ENCODE measurements at places on chromosomes 2 and 18.

- DNase-seq: no peak
Measured at GRCh38 chr2:220528180-220528675, 900.8 kb downstream of the SLC4A3 start.

DNA sequence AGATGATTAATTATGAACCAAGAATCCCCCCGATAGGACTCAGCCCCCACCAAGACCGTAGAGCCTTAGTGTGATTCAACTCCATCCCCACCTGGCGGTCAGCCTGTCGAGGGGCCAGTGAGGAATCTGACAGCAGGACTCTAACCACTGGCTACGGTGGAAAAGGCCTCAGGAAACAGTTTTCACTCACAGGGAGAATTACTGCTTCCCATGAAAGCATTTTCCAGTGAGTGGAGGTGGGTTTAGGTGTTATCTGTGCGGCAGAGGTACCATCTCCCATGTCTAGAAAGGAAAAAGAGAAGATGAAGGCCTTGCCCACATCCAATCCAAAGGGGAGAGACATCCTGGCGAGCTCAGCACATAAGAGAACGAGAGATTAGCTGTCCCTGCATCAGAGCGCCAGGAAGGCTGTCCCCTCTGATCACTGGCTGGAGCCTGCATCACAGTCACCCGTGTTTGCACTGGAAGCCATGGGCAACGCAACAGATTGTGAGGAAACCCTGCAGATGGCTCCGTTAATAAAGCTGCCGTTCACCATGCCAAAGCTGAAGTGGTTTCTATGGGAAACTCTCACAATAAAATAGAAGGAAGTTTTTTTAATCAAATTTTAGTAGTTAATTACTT, 22.3 kb downstream of the COX7A2L start:
- no peak for DNase-seq

- DNase-seq: no peak
Measured at GRCh38 chr2:240584486-240585031, 2.0 kb upstream of the CAPN10 start.

GRCh38 chr2:60316381-60317033, 236.9 kb downstream of the BCL11A start:
- DNase-seq: no peak

- DNase-seq: no peak
Measured at GRCh38 chr2:154408786-154409185, 289.7 kb upstream of the KCNJ3 start.

DNA sequence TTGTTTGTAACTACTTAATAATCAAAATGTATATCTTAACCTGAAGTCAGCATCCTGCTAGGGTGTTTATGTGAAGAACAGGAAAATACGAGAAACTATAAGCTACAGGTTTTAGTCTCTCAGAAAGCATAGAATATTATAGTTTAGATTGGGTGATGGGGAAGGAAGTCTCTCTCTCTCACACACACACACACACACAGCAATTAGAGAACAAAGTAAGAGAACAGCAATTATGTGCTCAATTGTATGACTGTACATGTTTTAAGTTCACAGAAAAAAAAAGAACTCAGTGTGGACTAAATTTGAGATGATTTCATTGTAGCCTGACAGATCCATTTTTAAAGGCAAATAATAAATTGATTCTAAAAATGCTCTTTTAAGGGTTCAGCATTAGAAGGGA, 94.3 kb upstream of the ZNF516 start:
- DNase-seq: no peak

DNA sequence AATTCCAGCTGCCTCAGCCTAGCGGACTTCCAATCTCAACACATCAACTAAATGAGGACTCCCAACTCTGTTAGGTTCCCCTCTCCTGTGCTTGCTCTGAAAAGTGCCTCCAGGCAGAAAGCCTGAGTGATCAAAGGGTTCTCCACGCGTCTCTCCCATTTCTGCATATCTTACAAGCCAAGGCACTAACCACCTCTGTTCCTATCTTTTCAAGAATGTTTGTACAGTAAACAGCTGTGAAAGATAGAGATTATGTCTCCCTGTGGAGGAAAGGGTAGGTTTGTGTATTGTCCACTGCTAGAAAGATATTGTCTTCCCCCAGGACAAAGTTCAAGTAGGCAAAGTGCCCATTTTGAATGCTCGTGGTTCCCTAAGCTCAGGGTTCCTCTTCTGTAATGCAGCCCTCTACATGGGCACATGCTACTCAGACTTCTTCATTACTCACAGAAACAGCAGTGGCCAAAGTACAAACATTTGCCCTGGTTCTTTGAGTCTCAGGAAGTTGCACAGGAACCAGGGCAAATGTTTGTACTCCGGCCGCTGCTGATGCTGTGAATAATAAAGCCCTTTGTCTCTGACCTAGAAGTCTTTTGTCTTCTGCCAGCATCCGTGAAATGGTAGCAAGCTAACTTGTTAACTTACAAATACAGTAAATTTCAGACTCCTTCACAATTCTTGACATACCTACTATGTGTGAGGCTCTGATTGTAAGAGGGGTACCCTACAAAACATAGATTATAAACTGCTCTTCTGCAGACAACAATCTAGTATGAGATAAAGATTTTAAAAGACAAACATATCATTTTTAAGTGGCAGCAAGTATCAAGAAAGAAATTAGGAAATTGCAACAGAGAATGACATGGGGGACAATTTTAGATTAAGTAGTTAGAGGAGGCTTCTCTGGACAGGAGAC, 44.5 kb downstream of the PKDCC start:
- DNase-seq: no peak

DNA sequence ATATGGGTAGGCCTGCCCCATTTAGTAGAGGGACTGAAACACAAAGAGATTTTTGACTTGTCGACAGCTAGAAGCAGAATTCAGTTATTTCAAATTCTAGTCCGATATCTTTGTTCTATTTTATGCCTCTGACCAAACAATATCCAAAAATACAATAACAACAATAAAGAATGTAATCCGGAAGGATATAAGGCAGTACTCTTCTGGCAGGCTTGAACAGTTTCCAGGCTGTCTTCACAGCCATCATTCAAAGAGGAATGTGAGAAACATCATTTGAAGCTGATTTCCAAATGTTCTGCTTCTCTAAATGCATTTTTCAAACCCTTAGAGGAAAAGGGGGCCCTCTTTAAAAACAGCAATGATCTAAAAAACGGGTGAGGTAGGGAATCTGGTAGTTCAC, 36.7 kb upstream of the SPTBN1 start:
- no peak for DNase-seq

GRCh38 chr2:212005085-212005671, 533.4 kb downstream of the ERBB4 start:
- no peak for DNase-seq

DNA sequence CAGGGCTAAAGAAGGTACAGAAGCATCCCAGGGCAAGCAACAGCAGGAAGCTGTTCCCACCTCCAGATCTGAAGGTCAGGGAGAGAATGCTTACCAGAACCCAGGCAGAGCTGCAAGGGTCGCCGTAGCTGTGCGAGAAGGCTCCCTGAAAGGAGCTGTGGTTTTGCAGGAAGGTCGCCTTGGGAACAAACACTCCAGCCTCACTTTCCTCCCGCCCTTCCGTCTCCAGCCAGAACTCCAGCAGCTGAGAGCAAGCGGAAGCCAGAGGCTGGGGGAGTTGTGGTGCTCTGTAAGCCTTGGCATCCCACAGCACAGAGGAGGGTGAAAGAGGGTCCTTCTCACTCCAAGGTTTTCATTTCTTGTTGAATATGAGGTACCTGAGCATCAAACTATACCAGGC, 18.3 kb upstream of the ICOS start:
- no peak for DNase-seq

DNA sequence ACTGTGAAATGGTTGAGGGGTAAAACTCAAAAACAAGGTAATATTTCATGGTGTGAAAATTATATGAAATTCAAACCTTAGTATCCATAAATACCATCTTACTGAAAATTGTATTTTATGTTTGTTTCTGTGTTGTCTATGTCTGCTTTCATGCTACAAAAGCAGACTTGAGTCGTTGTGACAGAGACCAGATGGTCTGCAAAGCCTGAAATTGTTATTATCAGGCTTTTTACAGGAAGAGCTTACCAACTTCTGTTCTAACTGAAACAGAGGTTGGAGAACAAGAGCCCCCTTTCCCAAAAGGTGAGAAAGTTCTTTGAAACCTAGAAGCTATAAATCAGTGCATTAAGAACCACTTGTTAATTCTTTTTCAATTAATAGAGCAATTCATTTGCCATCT, 110.0 kb downstream of the COL4A4 start:
- DNase-seq: no peak

DNA sequence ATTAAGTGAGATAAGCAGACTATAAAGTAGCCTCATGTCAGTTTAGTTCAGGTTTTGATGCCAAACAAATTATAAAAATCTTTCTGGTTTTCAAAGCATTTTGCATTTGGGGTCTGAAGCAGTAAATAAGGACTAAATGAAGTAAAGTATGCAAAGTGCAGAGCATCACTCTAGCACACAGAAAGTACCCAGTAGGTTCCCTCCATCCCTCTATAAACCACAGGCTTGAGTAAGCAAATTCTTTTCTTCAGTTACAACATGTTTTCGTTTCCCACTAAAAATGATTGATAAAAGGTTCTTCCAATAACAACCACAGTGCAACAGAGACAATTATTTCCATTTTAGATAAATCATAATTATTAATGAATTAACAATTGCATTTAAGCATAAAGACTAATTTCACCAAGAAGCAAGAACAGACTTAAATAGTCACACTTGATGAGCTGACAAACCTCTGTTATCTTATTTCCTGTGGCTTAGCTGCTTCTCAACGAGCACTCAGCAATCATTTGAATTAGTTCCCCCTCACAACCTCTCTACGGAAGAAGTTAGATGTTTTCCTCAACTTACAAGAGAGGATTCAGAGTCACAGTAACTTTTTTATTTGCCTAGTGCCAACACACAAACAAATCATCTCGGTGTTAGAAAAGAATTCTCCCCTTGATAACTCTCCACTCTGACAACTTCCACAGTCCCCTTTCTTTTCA, 249.8 kb downstream of the NBAS start:
- no peak for DNase-seq

GRCh38 chr2:48459466-48459865, 70.5 kb upstream of the STON1 start:
- no peak for DNase-seq

DNA sequence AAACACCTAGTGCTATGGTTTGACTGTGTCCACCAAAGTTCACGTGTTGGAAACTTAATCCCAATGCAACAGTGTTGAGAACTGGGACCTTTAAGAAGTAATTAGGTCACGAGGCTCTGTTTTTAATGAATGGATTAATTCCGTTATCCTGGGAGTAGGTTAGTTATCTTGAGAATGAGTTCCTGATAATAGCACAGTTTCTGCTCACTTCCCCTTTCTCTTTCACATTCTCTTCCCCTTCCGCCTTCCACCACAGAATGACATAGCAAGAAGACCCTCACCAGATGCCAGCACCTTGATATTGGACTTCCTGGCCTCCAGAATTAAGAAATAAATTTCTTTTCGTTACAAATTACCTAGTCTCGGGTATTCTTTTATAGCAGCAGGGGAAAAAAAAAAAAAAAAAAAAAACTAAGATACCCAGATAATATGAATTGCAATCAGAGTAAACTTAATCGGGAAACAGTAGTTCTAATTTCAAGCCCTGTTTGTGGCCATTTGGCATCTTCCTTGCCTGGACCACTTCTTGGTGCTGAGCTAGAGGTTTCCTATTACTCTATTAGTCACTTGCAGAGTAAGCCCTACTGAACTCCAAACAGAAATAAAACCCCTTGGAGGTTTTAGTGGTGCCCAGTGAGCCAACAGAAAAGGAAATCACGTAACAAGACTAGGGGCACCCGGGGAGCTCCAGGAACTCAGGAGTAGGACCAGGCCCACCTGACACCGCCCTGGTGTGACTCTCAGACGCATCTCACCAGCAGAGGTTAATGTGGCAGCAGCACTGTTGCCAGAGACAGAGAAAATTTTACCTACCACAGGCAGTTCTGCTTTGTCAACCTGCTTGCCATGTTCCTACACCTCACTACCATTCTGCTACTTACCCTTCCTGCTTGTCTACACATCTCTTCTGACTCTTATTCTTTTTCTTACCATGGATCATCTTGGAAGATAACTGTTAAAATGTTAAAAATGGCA, 147.6 kb upstream of the CAB39 start:
- no peak for DNase-seq

DNA sequence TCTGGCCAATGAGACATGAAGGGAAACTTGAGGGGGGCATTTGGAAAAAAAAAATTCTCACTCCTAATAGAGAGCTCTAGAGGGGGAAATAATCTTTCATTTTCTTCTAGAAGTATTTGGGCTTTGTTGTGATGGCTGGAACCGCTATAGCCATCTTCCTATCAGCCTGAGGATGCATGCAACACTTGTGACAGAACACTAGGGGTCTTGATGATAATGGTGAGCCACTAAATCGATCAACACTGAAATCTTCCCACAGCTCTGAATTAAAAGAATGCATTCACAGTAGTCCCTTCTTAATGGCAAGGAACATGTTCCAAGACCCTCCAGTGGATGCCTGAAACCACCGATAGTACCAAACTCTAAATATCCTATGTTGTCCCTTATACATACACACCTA, 325.3 kb downstream of the LNPK start:
- DNase-seq: no peak

- DNase-seq: peak; percentile 61
Measured at GRCh38 chr2:216081487-216082116, at the start of the genes PECR and TMEM169. Gene PECR, minus strand, starts transcription at chr2:216081809. Its CDS starts 68 bp downstream, at chr2:216081741. Gene TMEM169, plus strand, starts transcription at chr2:216081919. Its CDS starts 14,045 bp downstream, at chr2:216095964.

GRCh38 chr2:201366146-201366545, 9.0 kb upstream of the FLACC1 start:
- no peak for DNase-seq

DNA sequence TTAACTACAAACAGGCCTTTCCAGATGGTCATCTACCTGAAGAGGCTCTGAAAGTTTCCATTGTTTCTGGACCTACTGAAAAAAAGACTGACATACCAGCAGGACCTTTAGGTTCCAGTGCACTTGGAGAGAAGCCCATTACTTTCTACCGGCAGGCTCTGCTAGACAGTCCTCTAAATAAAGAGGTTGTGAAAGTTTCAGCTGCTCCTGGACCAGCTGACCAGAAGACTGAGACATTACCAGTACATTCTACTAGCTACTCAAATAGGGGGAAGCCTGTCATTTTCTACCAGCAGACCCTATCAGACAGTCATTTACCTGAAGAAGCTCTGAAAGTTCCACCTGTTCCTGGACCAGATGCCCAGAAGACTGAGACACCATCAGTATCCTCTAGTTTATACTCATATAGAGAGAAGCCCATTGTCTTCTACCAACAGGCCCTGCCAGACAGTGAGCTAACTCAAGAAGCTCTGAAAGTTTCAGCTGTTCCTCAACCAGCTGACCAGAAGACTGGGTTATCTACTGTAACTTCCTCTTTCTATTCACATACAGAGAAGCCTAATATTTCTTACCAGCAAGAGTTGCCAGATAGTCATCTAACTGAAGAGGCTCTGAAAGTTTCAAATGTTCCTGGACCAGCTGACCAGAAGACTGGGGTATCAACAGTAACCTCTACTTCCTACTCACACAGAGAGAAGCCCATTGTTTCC, 65.8 kb downstream of the ALMS1 start:
- no peak for DNase-seq

DNA sequence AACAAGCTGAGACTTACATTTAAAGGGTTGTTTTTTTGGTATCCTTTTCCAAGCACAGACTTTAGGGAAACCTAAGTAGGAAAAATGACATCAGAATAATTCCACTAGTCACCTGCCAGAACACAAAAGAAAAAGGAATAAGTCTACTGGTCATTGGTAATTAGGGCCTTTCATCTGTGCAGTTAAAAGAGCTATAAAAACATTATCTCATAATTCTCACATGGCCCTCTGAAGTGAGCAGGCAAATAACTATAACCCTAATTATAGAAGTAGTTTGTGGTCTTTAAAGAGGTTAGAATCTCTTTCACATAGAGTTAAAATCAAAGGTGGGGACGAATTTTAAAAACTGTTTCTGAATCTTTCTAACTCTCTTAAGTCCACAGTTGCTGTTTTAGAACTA, 111.1 kb upstream of the B3GNT2 start:
- no peak for DNase-seq

- DNase-seq: no peak
Measured at GRCh38 chr2:18276583-18277075, 283.8 kb downstream of the RDH14 start.
